ENCODE measurements at places on chromosomes 5 and 9.

DNA sequence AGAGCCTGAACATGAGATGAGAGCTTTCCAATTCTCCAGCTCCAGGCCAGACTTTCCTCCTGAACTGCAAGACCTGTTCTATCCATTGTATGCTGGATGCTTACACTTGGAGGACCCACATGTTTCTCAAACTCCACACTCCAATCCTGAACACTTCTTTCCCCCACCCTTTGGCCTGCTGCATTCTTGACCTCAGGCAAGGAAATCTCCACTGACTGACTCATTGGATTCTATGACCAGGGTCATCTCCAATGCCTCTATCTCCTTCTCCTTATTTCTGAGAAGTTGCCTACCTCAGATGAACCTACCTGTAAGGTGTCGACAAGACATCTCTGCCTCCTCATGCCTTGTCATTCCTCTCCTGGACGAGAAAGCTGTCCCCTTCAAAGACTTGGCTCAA is 153.6 kb downstream of the CRB2 start:
- DNase-seq = no peak

GRCh38 chr5:32814141-32814540 is 103.0 kb downstream of the NPR3 start:
- no peak for DNase-seq

GRCh38 chr5:4758550-4758949 is 381.6 kb upstream of the ADAMTS16 start:
- DNase-seq = no peak

GRCh38 chr5:95900383-95900958 is 61.2 kb downstream of the ELL2 start:
- no peak for DNase-seq
